ENCODE measurements at places on chromosomes 16 and 17.

GRCh38 chr16:46866286-46866685 is 17.9 kb upstream of the GPT2 start:
- DNase-seq: no peak

DNA sequence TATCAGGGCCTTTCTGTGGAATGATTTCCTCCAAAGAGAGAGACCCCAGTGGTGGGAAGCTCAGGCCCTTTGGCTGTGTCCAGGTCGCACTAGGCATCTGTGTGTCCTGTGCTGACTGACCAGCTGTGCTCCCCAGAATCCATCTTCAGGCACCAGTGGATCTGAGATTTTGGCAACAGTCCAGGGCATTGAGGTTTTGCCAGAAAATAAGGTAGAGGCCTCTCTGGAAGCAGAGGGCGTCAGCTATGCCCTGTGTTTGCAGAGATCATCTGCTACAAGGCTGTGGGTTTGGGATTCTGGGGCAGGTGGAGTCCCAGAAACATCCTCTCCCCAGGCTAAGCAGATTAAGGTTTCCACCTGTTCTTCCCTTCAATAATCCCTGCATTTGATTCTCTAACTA is 57.5 kb upstream of the TOB1 start:
- no peak for DNase-seq

GRCh38 chr16:54446639-54447038 is 160.1 kb upstream of the IRX3 start:
- DNase-seq: no peak

- no peak for DNase-seq
Measured at GRCh38 chr17:42317266-42317845, 29.1 kb downstream of the STAT5A start.

DNA sequence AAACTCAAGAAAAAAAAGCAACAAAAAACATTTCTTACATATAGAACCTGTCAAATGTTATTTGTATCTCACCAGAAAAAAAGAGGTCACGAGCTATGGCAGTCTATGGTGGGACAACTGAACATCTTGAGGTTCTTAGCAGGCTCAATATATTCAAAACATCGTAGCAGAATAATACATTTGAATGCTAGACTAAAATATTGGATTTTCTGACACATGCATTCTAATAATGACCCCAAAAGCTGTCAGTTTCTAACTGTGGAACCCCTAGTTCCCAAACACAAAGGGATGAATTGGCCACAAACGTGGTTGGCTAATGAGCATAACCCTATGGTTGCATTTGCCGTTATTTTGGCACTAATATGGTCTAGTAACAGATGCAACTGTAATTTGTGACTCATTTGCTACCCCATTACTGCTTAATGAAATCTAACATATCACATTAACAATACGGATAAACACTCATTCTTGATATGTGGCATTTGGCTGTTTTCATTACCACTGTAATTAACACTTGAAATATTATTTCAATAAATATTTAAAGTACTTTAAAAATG is 81.2 kb downstream of the TOX3 start:
- DNase-seq: no peak

DNA sequence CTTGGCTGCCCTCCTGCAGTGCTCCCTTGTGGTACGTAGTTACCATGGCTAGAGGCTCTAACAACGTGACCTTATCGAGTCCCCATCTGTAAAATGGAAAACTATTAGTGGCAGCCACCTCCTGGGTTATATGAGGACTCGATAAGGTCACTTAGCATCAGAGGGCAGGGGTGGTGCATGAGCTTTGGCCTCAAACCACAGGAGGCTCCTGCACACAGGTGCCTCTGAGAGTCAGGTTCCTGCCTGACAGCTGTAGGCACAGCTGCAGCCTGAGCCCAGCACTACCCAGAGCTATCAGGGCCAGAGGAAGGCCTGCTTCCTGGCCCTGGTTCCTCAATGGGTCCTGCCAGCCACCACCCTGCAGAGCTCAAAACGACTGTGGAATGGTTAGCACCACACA is 57.2 kb upstream of the SEC14L1 start:
- DNase-seq: peak; percentile 97

GRCh38 chr17:30950669-30951399 is 20.0 kb upstream of the RNF135 start:
- DNase-seq: no peak

DNA sequence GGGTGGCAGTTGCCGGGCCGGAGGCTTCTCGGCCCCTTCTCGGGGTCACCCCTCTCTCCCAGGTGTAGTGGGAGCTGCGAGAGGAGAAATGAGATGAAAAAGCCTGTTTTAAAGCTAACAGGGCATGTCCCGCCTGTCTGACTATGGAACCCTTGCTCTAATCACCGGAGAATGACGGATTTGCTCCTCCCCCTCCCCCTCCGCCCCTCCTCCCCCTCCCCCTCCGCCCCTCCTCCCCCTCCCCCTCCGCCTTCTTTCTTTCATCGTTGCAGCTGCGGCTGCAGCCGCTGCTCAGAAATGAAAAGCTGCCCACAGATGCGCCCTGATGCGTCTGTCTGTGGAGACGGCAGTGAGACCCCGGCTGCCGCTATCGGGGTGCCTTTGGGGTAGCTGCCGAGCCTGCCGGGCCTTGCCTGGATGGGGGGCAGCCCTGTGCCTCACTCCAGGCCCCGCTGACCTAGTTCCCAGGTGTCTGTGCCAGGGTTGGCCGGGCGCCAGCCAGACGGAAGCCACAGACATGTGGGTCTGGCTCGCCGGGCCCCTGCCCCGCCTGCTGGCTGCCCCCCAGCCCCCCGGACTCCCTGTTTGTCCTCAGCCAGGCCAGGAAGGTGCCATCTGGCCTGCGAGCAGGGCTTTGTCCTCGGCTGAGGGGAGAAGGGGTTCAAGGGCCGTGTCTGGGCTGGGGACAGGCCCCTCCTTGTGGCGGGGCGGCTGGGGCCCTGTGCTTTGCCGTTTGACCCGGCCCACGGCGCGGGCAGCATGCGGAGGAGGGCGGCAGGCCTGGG is 37.7 kb downstream of the GINS2 start:
- no peak for DNase-seq

- DNase-seq: no peak
Measured at GRCh38 chr17:8820311-8821010, 21.3 kb upstream of the MFSD6L start.

Measured in MM.1S (cell line).